ENCODE measurements at places on chromosomes 7 and 10.

GRCh38 chr10:16001581-16001980, 141.3 kb upstream of the MINDY3 start:
- no peak for DNase-seq

- no peak for DNase-seq
Observed at GRCh38 chr7:76506081-76506440, 4.3 kb upstream of the UPK3B start.

DNA sequence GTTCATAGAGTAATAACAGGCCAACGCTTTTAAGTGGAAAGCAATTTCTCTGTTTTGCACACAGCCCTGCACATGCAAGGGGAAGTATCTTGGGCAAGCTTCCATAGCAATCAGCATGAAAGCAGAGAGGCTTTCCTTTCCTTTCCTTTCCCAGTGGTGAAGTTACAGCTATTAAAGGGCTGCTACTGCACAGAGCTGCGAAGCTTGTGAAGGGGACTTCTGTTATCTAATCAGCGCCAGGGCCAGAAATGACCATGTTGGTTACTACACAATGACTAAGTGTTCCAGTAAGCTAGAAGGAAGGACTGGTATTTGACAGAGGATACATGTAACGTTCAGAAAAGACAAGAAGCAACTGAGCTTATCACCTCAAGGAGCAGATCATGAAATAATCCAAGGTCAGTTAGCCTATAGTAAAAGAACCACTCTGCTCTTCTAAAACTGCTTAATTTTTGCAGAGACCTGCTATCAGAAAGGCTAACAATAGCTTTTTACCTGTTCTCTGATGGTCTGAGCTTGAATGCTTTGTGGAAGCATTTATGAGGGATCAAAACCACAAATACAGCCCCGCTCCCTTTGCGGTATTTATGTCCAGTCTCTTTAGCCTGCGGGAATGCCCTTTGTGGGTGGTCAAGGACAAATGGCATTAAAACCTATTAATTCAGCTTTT, 45.9 kb downstream of the SGMS1 start:
- no peak for DNase-seq

GRCh38 chr10:21764466-21765189, 230.6 kb downstream of the MLLT10 start:
- DNase-seq = no peak

DNA sequence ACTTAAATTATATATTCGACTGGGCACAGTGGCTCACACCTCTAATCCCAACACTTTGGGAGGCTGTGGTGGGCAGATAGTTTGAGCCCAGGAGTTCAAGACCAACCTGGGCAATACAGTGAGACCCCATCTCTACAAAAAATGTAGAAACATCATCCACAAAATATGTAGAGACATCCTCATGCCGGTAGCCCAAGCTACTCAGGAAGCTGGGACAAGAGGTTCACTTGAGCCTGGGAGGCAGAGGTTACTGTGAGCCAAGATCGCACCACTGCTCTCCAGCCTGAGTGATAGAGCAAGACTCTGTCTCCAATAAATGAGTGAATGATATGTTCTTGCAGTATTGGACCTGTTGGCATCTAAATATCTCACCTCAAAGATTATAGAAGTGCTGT, 22.6 kb upstream of the TNS3 start:
- DNase-seq = no peak

DNA sequence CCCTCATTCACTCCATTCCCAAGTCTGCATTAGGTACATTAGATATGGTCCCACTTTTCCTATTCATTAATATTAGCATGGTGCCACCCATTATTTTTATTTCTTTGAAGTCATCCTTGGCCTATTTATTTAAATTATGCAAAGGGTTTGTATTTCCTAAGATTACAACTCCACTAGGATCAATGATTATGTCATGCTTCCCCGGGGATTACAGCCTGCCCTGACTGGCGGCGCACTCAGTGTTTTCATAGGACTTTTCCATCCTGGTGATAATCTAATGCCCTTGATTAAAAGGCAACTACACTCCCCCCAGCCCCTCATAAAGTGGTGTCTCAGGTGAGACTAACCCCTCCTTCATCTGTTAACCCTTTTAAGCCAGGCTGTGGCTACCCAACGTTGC, 187.2 kb downstream of the POU6F2 start:
- DNase-seq = no peak

GRCh38 chr7:121744877-121745276, 128.1 kb upstream of the PTPRZ1 start:
- DNase-seq = no peak

- no peak for DNase-seq
Observed at GRCh38 chr10:113522460-113522859, 30.4 kb upstream of the HABP2 start.

DNA sequence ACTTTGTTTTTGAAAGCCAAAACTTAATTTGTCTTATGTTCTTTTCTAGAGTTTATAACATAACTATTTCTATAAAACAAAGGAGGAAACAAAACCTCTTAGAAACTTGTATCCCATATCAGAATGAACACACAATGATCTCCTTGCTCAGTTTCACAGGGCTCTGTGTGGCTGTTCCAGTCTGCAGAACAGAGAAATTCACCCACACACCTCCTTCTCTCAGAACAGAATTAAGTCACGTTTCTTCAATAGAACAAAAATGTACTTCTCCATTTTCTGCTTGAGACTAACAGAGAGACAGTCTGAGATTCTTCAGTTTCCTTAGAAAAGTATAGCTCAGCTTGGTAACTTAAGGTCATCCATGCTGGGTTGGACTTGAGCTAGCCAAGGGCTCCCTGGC, 15.8 kb upstream of the DOCK1 start:
- no peak for DNase-seq

GRCh38 chr10:96972264-96972663, 140.2 kb downstream of the LCOR start:
- no peak for DNase-seq

GRCh38 chr10:60376221-60377041, 13.2 kb downstream of the ANK3 start:
- no peak for DNase-seq

DNA sequence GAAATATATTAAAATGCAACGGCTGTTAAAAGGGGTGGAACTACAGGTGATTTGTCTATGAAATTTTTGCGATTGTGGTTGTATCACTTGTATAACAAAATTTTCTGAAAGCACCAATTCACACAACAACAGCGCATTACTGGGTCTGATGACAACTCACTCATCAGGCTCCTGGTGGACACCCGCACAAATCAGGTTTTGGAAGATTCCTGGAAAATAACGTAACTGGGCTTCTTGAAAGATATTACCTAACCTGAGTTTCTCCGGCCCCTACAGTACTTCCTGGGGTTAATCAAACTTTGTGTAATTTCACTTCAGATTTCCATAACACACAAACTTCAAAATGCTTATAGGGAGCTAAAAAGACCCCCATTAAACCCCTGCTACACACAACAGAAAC, 7.6 kb downstream of the SNX8 start:
- no peak for DNase-seq

GRCh38 chr10:102065561-102066398, 631 bp downstream of the HPS6 start:
- no peak for DNase-seq

- no peak for DNase-seq
Observed at GRCh38 chr7:37921876-37922275, 1.4 kb downstream of the EPDR1 start.

- DNase-seq = no peak
Observed at GRCh38 chr10:116926426-116926825, 77.1 kb downstream of the ENO4 start.

GRCh38 chr7:12199363-12199762, 11.7 kb upstream of the TMEM106B start:
- no peak for DNase-seq

GRCh38 chr7:101146-102046, 91.0 kb upstream of the FAM20C start:
- DNase-seq = no peak

- DNase-seq = no peak
Observed at GRCh38 chr7:119026391-119026790, 801.9 kb downstream of the ANKRD7 start.

GRCh38 chr7:72476608-72477305, 64.6 kb upstream of the CALN1 start:
- no peak for DNase-seq

- DNase-seq = no peak
Observed at GRCh38 chr7:77433901-77434300, 17.8 kb upstream of the GSAP start.

DNA sequence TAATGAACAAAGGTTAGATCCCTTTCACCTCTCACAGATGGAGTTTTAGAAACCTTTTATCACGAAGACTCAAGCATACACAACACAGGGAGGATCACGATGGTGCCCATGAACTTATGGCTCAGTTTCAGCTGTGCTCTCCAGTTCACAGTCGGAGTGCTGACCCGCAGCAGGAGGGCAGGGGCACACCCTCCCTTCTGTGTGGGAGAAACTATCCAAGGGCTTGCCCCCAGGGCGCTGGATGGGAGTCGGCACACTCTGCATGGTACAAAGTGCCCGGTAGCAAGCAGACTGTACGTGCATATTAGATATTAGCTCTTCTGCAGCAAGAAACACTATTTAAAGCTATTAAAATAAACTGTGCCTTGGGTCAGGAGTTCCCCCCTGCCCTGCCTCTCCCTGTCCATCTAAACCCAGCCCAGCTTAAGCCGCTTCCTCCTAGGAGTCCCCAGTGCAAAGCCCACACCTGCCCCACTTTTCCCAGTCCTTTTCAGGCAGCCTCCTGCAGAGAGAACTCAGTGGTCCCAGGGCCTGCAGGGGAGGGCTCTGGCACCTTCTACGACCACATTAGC, 76.5 kb downstream of the CHST15 start:
- DNase-seq = no peak

- DNase-seq = no peak
Observed at GRCh38 chr10:22610610-22611009, 103.8 kb downstream of the PIP4K2A start.

DNA sequence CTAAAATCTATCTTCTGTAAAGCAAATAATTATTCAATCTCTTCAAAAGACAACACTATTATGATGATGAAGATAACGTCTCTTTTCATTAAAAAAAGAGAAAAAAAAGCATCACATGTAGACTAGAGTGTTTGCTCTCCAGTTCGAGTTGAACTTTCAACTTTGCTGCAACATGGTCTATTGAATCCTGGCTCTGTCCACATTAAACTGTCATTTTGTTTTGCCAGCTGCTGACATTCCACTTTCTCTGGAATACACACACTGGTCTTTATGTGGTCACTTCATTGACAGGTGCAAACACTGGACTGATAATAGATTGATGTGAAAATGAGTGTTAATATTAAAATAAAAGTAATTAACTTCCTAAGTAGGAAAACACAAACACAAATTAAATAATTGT, 61.7 kb downstream of the PTF1A start:
- peak; percentile 86 for DNase-seq

DNA sequence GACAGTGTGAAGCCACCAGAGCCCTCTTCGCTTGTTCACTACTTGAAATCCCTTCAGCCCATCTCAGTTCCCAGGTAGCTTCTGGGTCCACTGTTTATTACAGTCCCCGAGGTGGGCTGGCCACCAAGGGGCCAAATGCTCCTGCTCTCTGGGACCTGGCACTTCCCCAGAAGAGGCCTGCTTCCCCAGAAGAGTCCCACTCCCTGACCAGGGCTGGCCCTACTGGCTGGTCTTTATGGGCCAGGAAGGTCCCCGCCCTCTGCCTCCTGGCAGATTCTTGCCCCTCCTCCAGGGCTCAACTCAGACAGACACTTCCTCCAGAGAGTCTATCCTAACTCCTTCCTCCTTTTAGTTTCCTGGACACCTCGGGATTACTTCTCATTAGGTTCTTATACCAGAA, 70.7 kb upstream of the LRRC18 start:
- no peak for DNase-seq

DNA sequence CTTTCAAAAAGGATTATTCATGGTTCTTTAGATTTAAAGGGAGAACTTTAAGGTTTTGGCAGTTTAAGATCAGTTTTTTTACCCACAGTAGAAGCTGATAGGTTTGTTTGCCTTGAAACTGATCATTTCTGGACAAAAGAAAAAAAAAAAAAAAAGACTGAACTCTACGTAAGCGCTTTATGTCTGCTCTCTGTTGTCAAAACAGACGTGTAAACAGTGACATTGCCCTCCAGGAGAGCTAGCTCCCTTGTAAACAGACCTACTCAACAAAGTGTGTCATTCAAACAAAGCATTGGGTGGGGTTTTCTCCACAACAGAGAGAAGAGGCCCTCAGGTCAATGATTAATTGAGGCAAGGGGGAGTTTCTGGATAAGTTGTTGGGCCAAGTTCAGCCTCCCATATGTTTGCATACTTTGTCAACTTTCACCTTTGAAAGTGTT, 568.1 kb upstream of the LRRN3 start:
- peak; percentile 32 for DNase-seq

- no peak for DNase-seq
Observed at GRCh38 chr10:33862536-33863105, 528.2 kb upstream of the NRP1 start.

GRCh38 chr10:63976538-63976937, 455.3 kb downstream of the REEP3 start:
- peak; percentile 12 for DNase-seq

GRCh38 chr7:428927-429827, 90.5 kb downstream of the PDGFA start:
- DNase-seq = no peak

DNA sequence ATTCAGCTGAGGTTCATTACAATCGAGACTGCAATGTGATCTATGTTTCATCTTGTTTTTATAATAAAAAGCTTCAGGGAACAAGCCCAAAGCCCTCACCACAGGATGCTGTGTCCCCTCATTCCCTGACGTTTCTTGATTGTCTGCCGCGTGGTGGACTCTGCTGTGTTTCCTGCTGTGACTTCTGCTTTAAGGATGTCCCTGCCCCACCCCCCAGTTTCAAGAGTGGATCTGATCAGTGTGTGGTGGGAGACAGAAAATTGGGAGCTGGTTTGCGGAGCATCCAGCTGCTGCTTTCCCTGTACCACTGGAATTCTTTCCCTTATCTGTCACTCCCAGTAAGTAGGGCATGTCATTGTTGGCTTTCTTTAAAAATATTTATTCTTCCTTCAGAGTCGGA, 86.2 kb downstream of the CREM start:
- no peak for DNase-seq

GRCh38 chr7:132544025-132544424, 32.2 kb downstream of the PLXNA4 start:
- no peak for DNase-seq

DNA sequence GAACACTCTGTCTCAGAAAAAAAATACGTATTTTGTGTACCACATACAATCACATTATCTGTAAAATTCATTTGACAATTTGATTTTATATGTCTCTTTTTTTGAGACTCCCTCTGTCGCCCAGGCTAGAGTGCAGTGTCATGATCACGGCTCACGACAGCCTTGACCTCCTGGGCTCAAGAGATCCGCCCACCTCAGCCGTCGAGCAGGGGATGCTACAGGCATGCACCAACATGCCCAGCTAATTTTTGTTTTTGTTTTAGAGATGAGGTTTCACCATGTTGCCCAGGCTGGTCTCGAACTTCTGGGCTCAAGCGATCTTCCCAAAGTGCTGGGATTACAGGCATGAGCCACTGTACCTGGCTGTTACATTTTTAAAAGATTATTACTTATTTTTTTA, 11.6 kb upstream of the BAZ1B start:
- DNase-seq = no peak

Data from NCI-H774 (cell line).